ENCODE measurements at places on chromosomes 3 and 15. TPM values are rescaled to one million over a fixed set of nuclear protein-coding genes. Genes with fewer than 3 reads are reported as not detected.

- no peak overlapping the region for H3K4me3 ChIP-seq
- no peaks in the 10 kb centered on the region for H3K27me3 ChIP-seq
- DNase-seq, result no peak
- no peak overlapping the region for H3K27ac ChIP-seq
- H3K36me3 ChIP-seq, result no peaks in the 10 kb centered on the region
Measured at GRCh38 chr15:78260489-78260888, 3.9 kb upstream of the DNAJA4 start.

DNA sequence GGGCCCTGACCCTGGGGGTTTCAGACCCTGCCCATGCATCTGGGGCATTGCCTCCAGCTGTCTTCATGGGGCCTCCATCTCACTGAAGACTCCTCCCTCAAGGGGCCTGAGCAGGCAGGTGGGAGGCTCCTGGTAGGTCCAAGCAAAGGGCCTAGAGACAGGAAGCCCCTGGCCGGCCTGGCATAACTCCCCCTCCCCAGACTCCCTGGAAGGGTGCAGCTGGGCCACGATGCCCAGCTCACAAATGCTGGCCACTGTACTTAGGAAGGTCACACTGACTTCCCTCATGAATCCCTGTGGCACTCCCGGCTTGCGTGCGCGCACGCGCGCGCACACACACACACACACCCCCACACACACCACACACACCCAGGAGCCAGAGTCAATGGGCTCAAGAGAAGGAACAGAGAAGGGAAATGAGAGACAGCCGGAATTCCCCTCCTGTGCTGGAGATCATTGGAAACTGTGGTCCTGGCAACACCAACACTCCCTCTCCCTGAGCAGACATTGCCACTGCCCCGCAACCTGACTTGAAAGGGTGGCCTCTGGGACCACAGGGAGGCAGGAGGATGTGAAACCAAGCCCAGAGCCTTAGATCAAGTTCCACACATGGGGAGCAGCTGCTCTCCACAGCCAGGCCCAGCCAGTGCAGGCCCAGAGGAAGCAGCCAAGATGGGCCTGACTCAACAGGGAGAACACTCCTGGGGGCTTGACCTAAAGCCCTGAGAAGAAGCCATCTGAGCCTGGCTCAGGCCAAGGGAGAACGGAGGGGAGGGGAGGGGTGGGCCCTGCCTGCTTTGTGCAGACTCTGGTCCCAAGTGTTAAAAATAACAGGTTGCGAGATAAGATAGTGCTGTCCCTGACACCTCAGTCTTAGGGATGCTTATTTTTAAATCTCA is 69.7 kb downstream of the SCN5A start:
- no peak overlapping the region for H3K4me3 ChIP-seq
- H3K4me1 ChIP-seq, result no peaks in the 10 kb centered on the region
- no peaks in the 10 kb centered on the region for H3K27me3 ChIP-seq
- H3K27ac ChIP-seq, result no peak overlapping the region
- DNase-seq, result no peak

- H3K4me1 ChIP-seq, result no peaks in the 10 kb centered on the region
- no peak overlapping the region for H3K4me3 ChIP-seq
- H3K27ac ChIP-seq, result no peak overlapping the region
- H3K27me3 ChIP-seq, result no peaks in the 10 kb centered on the region
- H3K36me3 ChIP-seq, result no peaks in the 10 kb centered on the region
Measured at GRCh38 chr3:14565868-14566588, 25.9 kb upstream of the GRIP2 start.

- H3K27me3 ChIP-seq, result no peaks in the 10 kb centered on the region
- no peaks in the 10 kb centered on the region for H3K4me1 ChIP-seq
- no peak for DNase-seq
- H3K27ac ChIP-seq, result no peak overlapping the region
Measured at GRCh38 chr3:877001-877400, 215.8 kb upstream of the CNTN6 start.

DNA sequence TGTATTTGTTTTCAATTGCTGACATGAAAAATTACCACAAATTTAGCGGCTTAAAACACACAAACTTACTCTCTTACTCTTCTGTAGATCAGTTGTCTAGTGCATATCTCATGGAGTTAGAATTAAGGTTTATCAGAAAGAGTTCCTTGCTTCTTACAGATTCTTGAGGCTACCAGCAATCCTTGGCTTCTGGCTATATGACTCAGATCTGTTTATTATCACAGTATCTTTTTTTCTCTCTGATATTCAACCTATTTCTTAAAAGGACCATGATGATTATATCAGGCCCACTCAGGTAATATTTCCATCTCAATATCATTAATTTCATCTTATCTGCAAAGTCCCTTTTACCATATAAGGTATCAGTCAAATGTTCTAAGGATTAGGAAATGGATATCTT is 263.5 kb upstream of the BCHE start:
- no peak overlapping the region for H3K27ac ChIP-seq
- DNase-seq, result no peak
- no peaks in the 10 kb centered on the region for H3K36me3 ChIP-seq
- no peak overlapping the region for H3K4me3 ChIP-seq
- peaks cover 2% of the 10 kb centered on the region for H3K27me3 ChIP-seq
- H3K4me1 ChIP-seq, result no peaks in the 10 kb centered on the region

DNA sequence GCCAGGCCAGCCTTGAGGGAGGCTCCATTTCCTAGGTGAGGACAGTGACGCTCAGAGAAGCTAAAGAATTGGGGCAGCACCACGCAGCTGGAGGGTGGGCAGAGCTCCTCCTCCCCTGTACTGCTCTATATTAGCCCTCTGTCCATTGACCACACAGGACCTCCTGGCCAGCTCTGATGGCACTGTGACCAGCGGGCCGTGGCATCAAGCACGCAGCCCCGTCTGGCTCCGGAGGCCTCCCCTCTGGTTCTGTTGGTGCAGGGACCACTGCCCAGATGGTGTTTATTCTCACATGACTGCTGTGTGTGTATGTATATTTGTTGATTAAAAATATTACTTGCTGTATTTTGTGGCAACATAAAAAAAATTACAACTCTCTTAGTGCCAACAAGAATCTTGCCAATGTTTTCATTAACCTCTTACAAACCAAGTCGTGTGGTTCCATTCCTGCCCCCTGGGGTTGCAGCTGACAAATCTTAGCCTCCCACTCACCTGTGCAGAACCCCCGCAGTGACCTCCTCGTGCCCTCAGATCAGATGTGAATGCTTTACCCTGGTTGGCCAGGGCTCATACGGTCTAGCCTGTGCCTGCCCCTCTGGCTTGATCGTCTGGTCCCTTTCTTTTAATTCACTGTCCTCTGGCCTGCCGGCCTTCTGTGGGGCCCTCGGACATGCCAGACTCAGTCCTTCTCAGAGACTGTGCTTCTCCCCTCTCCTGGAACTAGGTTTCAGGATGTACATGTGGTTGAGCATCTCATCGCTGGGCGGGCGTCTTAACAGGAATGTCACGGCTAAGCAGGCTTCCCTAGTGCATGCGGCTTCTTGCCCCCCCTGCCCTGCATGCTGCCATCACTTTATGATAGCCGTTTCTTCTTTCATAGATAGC is 14.8 kb downstream of the CHCHD6 start:
- no peaks in the 10 kb centered on the region for H3K36me3 ChIP-seq
- H3K4me1 ChIP-seq, result no peaks in the 10 kb centered on the region
- DNase-seq, result no peak
- H3K27ac ChIP-seq, result no peak overlapping the region
- H3K27me3 ChIP-seq, result no peaks in the 10 kb centered on the region

Gene ROPN1
- total RNA-seq, result not detected

Gene FETUB
- total RNA-seq, result not detected

Gene GRAMD2A
- 1.6 TPM for total RNA-seq

Gene GHRL
- total RNA-seq, result 0.24 TPM

Gene CTXN2
- not detected for total RNA-seq

Gene KCNMB3
- 1.6 TPM for total RNA-seq

Gene WNT5A
- 13.4 TPM for total RNA-seq

Gene SHC4
- 0.24 TPM for total RNA-seq

Gene ARNT2
- total RNA-seq, result 19.8 TPM

Gene BCL6
- 54.7 TPM for total RNA-seq
